ENCODE measurements at places on chromosomes 4 and X.
A peak's percentile ranks its signal among the peaks of the same experiment; 100 is the strongest.

GRCh38 chr4:153362184-153362583 lies 17.7 kb downstream of the MND1 start:
- no peak for DNase-seq

DNA sequence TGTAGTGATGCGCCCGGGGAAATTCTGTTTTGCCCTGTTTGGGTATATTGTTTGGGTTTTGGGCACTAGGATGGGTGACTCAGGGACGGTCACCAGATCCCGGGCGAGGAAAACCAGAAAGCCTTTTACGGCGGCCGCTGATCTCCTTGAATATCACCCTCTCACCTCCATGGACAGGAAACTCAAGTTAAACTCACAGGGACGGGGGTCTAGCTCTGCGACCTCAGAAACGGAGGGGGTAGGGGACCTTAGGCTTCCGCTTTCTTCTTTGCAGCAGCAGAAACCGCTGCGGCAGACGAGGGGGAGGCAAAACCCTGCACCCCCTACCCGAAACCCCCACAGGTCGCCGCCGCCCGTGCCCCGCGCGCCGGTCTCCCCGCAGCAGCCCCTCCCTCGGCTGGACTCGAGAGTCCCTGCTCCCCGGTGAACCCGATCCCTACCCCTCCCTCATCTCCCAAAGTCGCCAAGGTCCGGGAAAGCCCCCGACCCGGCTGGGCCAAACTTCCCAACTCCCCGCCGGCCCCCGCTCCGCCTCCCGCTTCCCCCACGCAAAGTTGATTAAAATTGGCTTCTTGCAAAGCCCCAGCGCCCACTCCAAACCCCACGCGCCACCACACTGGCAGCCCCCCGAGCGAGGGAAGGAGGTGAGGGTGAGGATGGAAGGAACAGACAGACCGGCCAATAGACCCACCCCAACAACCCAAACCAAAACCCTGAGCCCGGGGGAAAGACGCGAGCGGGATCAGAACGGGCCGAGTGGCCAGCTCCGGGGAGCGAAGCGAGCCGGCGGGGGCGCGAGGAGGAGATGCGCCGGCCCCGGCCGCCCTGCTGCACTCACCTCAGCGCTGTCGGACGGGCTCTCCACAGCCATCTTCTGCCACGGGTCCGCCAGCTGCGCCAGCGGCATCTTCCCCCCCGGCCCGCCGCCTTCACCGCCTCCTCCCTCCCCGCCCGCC lies 705 bp downstream of the RPS6KA3 start:
- DNase-seq = no peak

GRCh38 chr4:106851726-106852125 lies 184.4 kb downstream of the DKK2 start:
- no peak for DNase-seq

DNA sequence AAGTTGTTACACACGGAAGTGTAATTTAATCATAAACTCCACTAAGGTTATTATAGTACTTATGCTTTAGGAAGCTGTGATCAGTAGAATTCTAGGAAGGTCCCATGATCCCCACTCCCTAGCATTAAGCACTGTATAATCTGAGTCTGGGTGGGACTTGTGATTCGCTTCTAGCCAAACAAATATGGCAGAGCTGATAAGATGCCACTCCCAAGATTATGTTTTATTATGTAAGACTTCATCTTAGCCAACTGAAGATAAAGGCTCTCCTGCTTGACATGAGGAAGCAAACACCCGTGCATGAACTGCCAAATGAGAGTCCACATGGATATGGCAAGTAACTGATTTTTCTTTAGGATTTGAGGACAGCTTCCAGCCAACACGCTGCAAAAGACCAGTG lies 186.4 kb upstream of the NDST3 start:
- no peak for DNase-seq

GRCh38 chr4:3851211-3851610 lies 85.0 kb downstream of the ADRA2C start:
- peak; percentile 80 for DNase-seq

DNA sequence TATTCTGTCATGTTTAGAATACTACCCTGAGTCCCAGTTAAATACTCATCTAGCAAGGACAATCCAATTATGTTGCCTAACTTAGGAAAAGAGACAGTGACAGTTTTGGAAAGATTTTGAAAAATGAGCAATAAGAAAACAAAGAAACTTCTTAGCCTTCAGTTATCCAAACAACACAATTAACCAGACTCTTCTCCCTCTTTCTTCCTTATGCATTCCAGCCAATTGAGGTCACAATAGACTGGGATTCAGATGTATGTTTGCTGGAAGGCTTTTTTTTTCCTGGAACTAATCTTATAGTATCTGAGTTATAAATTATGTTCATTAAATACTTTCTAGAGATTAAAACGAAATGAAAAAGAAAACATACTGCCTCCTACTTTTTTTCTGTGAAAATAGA lies 109.6 kb downstream of the GUCY2F start:
- DNase-seq = peak; percentile 20
